ENCODE measurements at places on chromosomes 1 and 21.
A peak's percentile ranks its signal among the peaks of the same experiment; 100 is the strongest.

DNA sequence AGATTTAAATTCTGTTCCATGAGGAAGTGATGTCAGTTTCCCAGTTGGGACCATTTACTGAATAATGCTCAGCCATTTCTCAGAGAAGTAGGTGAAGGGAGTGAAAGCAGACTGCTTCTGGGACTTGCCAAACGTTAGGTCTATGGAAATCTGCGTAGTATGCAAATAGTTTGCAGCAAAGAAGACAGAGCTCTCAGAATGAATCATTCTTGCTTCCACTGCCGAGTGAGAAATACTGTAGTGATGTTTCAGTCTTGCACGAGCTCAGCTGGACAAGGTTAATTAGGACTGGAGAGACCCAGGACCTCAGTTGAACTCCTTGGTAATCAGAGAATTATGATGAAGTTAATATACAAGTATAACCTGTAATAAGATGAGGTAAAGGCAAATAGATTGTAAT, 317.7 kb upstream of the DAB1 start:
- DNase-seq, result no peak

- DNase-seq, result no peak
Observed at GRCh38 chr1:53153752-53154151, 11.3 kb upstream of the SLC1A7 start.

- no peak for DNase-seq
Observed at GRCh38 chr1:78640462-78640861, 9.2 kb upstream of the IFI44 start.

GRCh38 chr1:24930260-24931145, at the start of gene RUNX3:
Gene RUNX3, minus strand, starts transcription at chr1:24930276. Its CDS starts 408 bp downstream, at chr1:24929868.
- DNase-seq, result peak; percentile 80

GRCh38 chr1:84940481-84940880, 47.5 kb upstream of the LPAR3 start:
- no peak for DNase-seq

GRCh38 chr1:204293605-204294337, 66.0 kb downstream of the PLEKHA6 start:
- DNase-seq, result no peak

DNA sequence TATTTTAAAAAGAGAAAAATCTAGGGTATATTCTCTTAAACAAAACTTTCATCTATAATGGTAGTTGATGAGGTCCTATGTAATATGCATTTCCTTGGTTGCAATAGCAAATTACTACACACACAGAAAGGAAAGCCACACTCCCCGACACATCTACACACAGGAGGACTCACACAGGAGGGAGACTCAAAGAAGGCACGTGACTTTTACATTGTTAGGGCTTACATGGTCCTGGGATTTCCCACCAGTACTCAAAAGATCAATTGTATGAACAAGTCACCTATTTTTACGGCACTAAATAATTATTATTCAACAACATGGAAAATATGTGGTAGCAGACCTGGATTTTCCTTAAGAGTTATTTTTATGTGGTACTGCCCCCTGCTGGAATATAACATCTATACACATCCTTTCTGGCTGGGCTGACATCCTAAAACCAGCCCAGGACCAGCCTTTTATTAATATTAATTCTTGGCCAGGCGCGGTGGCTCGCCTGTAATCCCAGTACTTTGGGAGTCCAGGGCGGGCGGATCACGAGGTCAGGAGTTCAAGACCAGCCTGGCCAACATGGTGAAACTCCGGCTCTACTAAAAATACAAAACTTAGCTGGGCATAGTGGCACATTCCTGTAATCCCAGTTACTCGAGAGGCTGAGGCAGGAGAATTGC, 33.9 kb upstream of the LGALS8 start:
- peak; percentile 65 for DNase-seq

DNA sequence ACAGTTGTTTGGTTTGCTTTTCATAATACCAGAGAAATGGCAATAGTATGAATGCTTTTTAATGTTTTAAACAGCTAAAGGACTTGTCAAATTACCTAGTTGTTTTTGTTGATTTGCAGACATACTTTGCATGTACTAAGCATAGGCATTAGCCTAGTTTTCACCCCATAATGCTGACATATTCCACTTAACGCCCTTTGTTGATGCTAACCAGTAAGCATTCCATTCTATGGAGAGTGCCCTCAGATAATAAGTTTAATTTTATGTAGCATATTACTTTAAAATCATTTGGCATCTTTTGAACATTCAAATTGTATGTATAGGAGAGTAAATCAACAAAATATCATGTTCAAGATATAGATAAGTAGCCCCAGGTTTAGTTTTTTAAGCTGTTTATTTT, 32.5 kb downstream of the RGS21 start:
- no peak for DNase-seq

DNA sequence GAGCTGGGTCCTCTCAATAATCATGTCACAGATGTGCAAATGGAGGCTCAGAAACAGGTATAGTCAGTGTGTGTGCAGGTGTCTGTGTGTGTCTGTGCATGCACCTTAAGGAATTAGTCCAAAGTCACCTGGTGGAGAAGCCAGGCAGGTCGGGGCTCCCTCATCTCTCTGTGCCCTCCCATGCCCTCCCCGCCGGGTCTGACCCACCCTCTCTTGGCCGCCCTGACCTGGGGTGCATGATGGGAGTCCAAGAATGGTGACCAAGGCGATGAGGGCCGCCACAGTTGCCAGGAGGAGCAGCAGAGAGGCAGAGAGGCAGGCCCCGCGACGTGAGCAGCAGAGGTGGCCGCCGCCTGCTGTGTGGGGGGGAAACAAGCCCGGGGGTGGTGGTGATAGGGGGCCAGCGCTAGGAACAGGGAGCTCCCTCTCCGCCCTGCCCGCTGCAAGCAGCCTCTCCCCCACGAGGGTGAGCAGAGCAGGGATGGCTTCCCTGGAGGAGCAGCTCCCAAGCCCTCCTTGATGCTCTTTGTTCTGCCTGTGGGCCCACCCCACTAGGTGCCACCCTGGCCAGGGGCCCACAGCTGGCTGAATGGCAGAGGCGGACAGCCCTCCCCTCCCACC, 3.9 kb downstream of the LDLRAD1 start:
- DNase-seq, result no peak

GRCh38 chr1:76084029-76084627, 9.6 kb downstream of the ST6GALNAC3 start:
- no peak for DNase-seq

- DNase-seq, result no peak
Observed at GRCh38 chr21:26282058-26282457, 111.5 kb upstream of the APP start.

DNA sequence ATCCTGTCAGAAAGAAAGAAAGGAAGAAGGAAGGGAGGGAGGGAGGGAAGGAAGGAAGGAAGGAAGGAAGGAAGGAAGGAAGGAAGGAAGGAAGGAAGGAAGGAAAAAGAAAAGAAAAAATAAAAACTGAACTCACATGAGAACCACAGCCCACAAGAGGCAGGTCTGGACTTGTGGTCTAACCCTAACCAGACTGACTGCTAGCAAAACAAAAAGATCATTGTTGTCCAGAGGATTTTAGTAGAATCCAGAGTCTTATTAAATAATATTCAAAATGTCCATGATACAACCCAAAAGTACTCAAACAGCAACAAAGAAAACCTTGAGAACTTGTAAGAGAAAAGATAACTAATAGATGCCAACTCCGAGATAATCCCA, 4.7 kb upstream of the ITGB2 start:
- no peak for DNase-seq

GRCh38 chr1:153698020-153698922, 19.8 kb downstream of the NPR1 start:
- DNase-seq, result no peak

GRCh38 chr1:36711480-36711879, 228.8 kb upstream of the CSF3R start:
- no peak for DNase-seq

- no peak for DNase-seq
Observed at GRCh38 chr1:96926176-96926575, 204.6 kb downstream of the PTBP2 start.

DNA sequence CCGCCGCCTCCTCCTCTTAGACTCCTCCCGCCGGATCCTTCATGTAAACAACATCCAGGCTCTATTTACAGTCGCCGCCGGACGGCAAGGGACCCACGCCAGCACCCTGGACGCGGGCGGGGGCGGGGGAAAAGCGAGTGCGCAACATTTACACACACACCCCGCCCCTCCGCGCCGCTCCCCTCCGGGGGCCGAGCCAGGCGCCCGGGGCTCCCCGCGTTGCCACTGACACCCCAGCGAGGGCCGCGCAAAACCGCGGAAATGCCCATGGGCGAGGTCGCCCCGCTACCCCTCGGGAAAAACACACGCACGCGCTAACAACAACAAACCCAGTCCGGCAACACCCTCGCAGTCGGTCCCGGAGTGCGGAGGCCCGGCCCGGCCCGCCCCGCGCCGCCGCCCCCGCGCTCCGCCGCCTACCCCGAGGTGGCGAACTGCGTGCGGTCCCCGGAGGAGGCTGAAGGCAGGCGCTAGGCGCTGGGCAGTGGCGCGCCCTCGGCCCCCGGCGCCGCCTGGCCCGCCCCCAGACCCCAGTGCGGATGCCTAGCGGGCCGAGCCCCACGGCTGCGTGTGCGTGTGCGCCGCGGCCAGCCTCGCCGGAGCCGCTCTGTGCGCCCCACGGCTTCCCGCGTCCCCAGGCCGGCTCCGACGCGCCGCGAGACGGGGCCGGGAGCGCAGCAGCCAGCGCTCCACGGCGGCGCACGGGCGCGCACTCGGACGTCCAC, 81.1 kb upstream of the AK4 start:
- DNase-seq, result peak; percentile 41

DNA sequence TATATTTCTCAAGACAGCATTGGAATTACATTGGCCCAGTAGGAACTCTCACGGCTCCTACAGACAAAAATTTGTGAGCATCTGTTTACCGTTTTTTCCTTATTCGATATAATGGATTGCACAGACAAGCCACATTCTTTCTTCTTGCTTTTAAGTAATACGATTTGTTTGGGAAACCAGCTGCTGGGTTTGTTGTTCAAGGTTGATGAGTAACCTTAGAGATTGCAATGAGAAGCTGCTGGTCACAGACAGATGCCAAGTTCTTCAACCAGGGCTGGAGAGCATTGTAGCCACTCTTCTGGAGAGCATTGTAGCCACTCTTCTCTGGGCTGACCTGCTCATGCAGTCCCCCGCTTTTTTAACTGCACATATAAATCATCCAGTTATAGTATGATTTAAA, 1.4 kb upstream of the MIA3 start:
- DNase-seq, result no peak

DNA sequence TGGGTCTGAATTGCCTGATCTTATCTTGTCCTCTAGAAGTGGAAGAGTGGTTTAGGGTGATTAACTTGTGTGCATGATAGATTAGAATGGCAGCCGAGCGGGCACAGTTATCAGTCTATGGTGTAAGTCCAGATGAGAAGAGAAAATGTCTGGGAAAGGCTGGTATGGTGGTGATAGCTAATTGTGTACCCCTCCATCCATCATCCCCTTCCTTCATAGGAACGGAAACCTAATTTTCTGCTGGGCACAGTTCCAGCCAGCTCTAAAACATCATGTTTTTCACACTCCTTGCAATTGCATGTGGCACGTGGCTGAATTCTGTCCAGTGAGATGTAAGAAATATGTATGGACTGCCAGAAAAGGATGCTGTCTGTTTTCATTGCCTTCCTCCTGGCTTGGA, 40.9 kb upstream of the ZP4 start:
- DNase-seq, result no peak

DNA sequence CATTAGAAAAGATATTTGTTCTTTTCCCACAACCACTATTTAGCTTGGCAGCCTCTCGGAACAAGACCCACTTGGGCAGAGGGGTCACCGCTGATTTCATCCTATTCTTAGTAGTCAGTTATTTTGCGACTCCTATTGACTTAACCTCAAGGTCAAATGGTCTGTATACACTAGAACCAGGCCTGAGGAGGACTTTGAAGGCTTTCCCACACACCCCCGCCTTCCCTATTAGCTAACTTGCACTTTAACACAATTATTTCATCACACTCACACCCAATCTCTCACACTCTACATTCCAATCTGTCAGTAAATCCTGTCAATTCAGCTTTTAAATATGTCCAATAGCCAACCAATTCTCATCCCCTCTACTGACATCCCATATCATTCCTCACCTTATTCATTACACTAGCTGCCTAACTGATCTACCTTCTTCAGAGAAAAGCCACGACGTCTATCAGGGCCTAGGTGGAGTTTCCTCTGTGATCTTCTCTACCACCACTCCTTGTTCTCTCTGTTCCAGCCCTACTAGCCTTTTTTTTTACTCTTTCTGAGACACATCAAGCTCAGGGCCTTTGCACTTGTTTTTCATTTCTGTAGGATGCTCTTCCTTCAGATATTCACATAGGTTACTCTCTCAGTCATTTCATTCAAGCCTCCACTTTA, 1.0 kb upstream of the NIBAN1 start:
- no peak for DNase-seq
